ENCODE measurements at places on chromosomes 7 and 10. TPM values are rescaled to one million over a fixed set of nuclear protein-coding genes. Genes with fewer than 3 reads are reported as not detected.

The SKIDA1 gene
- polyA plus RNA-seq = not detected

The MSMB gene
- polyA plus RNA-seq = not detected

The FOXP2 gene
- polyA plus RNA-seq = not detected

The FAM13C gene
- not detected for polyA plus RNA-seq

The PRF1 gene
- polyA plus RNA-seq = 24.3 TPM

The INHBA gene
- not detected for polyA plus RNA-seq

The GPR37 gene
- not detected for polyA plus RNA-seq

The C7orf57 gene
- not detected for polyA plus RNA-seq

The RUFY2 gene
- 7.5 TPM for polyA plus RNA-seq

The AASS gene
- 0.68 TPM for polyA plus RNA-seq

The CLEC5A gene
- polyA plus RNA-seq = not detected

The SFTPA1 gene
- polyA plus RNA-seq = not detected

The CALML5 gene
- polyA plus RNA-seq = not detected

The CFAP70 gene
- 0.43 TPM for polyA plus RNA-seq

The DCLRE1A gene
- 2.3 TPM for polyA plus RNA-seq

The CFAP46 gene
- polyA plus RNA-seq = not detected

The PRSS37 gene
- not detected for polyA plus RNA-seq

The NCF1 gene
- polyA plus RNA-seq = 313 TPM

The LRRD1 gene
- polyA plus RNA-seq = not detected

The BLNK gene
- 217 TPM for polyA plus RNA-seq

The AZGP1 gene
- not detected for polyA plus RNA-seq

The ZDHHC6 gene
- polyA plus RNA-seq = 37.0 TPM

The DENND2A gene
- polyA plus RNA-seq = not detected

The GJD4 gene
- polyA plus RNA-seq = not detected

The HKDC1 gene
- polyA plus RNA-seq = 0.43 TPM

The MKI67 gene
- 0.59 TPM for polyA plus RNA-seq

The OR9A2 gene
- not detected for polyA plus RNA-seq

The ATOH7 gene
- polyA plus RNA-seq = not detected

The ELN gene
- polyA plus RNA-seq = not detected

The H2BK1 gene
- polyA plus RNA-seq = not detected

The PKD2L1 gene
- polyA plus RNA-seq = not detected

The SHTN1 gene
- polyA plus RNA-seq = 0.04 TPM

The SLC26A3 gene
- polyA plus RNA-seq = not detected

The OR2A12 gene
- polyA plus RNA-seq = not detected

The CLDN3 gene
- polyA plus RNA-seq = not detected

The STK31 gene
- polyA plus RNA-seq = not detected

The SEC24C gene
- polyA plus RNA-seq = 31.8 TPM

The CYP2E1 gene
- not detected for polyA plus RNA-seq

The CPA2 gene
- polyA plus RNA-seq = not detected

The VAX1 gene
- not detected for polyA plus RNA-seq

The ZWINT gene
- 1.9 TPM for polyA plus RNA-seq

The CACNA2D1 gene
- not detected for polyA plus RNA-seq

The CAMK2B gene
- not detected for polyA plus RNA-seq

The MOGAT3 gene
- not detected for polyA plus RNA-seq

The DDX56 gene
- 52.0 TPM for polyA plus RNA-seq

The BAIAP2L1 gene
- 0.49 TPM for polyA plus RNA-seq

The AS3MT gene
- not detected for polyA plus RNA-seq

The GPR146 gene
- 2.6 TPM for polyA plus RNA-seq

The PRTFDC1 gene
- polyA plus RNA-seq = not detected

All from IgD-negative memory B cell (primary cell).